NB4 (cell line): ENCODE measurements at places on chromosomes 1 and 21.
A peak's percentile ranks its signal among the peaks of the same experiment; 100 is the strongest.

DNA sequence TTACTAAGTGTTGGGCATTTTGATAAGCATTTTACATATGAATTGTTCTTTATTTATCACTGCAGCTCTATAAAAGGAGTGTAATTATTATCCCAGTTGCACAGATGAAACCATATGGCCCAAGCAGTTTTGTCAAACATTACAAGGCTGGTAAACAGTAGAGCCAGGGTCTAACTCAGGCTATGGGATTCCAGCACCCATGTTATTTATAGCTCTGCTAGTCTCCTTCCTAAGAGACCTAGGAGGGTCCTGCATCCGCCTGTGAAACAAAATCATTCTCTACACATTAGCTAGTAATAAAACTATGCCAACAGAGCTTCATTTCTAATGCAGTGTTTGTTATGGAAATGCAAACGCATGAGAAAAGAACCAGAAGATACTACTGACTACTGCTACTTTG, 58.6 kb downstream of the IL23R start:
- no peak for DNase-seq

GRCh38 chr1:150165622-150166612, 16.2 kb downstream of the PLEKHO1 start:
- peak; percentile 67 for DNase-seq

GRCh38 chr21:19683492-19683891, 1279.9 kb upstream of the TMPRSS15 start:
- DNase-seq = no peak

DNA sequence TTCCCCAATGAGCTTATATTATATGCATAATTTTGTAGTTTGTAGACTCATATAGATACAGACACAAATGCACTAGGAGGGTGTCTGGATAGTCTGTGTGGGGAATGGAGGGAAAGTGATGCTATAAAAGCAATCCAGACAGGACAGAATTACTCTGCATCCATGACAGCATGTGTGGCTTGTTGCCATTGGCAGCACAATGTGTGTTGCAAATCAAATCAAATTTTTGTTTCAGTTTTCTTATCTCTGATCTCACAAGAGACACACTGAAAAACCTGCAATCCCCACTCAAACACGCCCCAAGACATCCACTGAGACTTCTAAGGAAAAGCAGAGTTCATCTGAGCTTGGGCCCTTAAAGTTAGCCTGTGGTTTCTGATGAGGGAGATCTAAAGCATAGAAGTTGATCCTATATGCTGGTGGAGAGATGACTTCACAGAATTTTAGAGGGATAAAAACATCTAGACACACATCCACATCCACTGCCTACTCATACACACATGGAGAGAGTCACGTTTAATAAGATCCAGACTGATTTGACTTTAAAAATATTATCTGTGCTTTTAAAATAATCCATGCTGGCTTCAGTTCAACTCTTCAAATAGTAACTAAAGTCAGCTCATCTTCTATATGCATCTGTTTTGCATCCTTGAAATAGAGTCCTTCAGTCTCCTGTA, 313.0 kb upstream of the PLXNA2 start:
- DNase-seq = no peak

DNA sequence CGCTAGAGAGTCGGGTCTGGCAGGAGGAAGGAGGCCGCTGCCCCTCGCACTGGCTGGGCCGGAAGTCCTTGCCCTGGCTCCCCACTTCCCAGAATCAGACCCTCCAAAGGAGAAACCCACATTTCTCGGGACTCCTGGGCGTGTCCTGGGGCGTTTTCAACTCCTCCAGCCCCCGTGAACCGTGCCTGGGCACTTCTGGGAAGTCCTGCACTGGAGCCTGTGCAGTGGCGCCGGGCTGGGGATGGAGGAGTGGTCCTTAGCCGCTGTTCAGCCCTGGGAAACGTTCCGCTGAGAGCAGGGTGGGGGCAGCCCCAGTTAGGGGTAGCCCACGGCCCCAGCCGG, 3.0 kb downstream of the IGSF21 start:
- no peak for DNase-seq

GRCh38 chr1:100443811-100444571, 91.7 kb downstream of the CDC14A start:
- DNase-seq = no peak

GRCh38 chr1:233897325-233898162, 6.9 kb upstream of the SLC35F3 start:
- no peak for DNase-seq

- DNase-seq = no peak
These were observed 29.6 kb downstream of the TSNAX start for GRCh38 chr1:231557898-231558707.

DNA sequence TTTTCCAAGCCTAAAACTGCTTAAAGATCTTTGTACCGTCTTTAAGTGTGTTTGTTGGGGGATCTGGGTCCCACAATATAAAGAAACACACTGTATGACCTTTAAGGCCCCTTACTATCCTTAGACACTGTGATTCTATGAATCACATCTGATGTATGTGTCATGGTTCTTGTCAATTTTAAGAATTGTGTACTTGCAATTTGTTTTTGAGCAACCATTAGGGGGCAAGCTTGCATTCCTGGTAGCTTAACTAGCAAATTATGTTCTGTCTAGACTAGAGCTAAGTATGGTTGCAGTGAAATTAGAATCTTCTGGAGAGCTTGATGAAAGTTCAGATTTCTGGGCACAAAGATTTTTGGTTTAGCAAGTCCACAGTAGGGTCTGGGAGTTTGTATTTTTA, 219.5 kb downstream of the TPR start:
- peak; percentile 40 for DNase-seq

GRCh38 chr1:17156108-17156507, 36.9 kb upstream of the PADI2 start:
- DNase-seq = peak; percentile 34

GRCh38 chr1:229657993-229658755, 32.1 kb downstream of the URB2 start:
- DNase-seq = no peak

DNA sequence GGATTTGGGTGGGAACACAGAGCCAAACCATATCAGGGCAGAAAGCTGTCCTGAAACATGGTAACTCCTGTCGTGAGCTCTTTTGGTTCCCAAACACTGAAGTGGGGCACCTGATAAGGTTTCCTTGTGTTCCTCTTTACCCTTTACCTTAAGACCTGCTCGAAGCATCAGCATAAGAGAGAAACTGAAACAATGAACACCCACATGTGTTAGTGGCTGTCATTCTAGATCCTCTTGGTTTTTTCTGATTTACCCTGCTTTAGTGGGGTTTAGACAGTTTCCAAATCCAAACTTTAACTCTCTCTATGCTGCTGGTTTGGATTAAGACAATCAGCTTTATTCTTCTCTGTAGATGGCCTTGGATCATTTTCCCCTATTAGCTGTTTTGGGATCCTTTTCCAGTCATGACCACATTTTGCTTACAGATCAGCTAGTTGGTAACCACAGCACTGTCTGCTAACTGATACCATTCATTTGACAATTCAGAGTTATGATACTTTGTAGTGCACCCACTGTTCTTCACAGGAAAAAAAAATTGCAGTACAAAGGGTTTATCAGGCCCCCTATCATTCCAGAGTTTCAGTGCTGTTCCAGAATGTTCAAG, 975 bp upstream of the MNDA start:
- DNase-seq = no peak

GRCh38 chr1:206700445-206701036, 15.8 kb downstream of the MAPKAPK2 start:
- no peak for DNase-seq

DNA sequence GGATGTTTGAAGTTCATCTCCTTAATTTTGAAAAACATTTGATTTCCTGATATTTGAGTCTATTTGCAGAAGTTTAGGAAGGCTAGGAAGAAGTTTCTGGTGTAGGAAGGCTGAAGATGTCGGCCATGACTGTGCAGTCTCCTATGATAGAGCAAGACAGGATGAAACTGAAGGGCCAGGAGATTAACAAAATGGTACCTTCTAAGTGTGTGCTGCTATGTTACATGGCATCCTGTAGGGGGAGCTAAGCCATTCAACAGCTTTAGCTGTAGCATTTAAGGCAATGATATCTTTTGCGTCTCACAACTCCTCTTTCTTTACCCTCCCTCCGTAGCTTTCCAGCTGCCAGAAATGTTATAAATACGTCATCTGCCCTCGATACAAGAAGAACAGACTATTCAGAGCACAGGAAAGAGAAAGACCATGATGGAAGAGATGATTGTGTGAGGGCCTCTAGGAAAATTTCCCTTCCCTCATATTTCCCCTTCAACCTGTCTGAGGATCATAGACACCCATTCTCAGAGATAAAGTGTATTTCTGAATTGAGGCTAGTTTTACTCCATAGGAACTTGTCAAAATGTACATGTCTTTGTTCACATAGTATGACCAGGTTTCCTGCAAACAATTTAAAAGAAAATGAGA, 61.1 kb downstream of the XCL1 start:
- peak; percentile 61 for DNase-seq

DNA sequence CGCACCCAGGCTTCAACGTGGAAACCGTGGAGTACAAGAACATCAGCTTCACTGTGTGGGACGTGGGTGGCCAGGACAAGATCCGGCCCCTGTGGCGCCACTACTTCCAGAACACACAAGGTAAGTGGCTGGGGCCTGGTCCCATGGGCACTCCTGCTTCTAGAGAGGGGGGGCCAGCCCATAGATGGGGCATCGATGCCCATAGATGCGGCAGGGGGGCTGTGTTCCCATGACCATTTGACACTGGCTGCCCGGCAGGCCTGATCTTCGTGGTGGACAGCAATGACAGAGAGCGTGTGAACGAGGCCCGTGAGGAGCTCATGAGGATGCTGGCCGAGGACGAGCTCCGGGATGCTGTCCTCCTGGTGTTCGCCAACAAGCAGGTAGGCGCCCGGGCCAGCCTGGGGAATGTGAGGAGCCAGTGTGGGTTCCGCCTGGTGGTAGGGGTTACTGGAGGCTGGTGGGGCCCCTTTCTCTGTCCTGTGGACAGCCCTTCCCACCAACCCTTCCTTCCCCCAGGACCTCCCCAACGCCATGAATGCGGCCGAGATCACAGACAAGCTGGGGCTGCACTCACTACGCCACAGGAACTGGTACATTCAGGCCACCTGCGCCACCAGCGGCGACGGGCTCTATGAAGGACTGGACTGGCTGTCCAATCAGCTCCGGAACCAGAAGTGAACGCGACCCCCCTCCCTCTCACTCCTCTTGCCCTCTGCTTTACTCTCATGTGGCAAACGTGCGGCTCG, 5.6 kb downstream of the C1orf35 start:
- DNase-seq = peak; percentile 4

DNA sequence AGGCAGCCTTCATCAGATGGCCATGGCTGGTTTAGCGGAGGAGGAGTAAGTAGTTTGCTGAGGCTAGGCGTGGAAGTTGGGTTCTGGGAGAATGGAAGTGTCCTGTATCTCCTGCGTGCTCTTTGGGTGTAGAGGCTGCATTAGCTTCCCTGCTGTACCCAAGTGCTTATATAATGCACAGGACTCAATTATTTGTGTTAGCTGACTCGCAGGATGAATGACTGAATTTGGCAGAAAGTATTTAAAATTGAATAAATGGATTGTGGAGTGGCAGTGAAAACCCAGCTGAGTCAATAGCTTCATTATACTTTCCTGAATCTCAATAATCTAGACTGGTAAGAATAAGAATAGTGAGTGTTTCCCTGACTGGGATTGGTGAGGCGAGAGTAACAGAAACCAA, 13.8 kb downstream of the DNTTIP2 start:
- no peak for DNase-seq

- DNase-seq = no peak
These were observed 608.3 kb upstream of the ZP4 start for GRCh38 chr1:238499021-238499420.

- peak; percentile 36 for DNase-seq
These were observed 335.9 kb upstream of the DPYD start for GRCh38 chr1:98256700-98257099.

DNA sequence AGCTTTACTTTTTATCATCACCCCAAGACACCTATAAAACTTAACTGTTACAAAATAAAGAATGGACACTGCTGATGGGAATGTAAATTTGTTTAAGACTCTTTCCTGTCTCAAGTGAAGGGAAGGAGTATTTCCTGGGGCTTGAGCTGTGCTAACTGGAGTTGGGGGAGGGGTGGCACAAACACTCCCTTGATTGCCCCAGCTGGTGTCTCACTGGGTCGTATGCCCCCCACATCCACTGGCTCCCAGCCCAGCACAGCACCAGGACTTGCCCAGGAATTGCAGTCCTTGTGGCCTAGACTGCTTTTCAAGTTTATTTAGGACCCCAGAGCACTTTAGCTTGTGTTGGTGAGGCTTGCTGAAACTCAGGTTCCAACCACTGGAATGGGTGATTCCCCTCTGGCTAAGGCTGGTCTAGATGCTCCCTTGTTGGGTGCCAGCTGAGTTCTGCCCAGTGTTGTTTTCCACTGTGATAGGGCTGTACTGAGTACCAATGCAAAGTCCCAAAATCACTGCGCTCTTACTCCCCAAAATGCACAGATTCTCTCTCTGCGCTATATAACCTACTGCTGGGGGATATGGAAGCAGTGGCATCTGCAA, 49.1 kb upstream of the DR1 start:
- DNase-seq = no peak

- DNase-seq = no peak
These were observed 358.6 kb downstream of the USH2A start for GRCh38 chr1:216064643-216065042.

- no peak for DNase-seq
These were observed 88.3 kb downstream of the SCMH1 start for GRCh38 chr1:41153750-41154274.

DNA sequence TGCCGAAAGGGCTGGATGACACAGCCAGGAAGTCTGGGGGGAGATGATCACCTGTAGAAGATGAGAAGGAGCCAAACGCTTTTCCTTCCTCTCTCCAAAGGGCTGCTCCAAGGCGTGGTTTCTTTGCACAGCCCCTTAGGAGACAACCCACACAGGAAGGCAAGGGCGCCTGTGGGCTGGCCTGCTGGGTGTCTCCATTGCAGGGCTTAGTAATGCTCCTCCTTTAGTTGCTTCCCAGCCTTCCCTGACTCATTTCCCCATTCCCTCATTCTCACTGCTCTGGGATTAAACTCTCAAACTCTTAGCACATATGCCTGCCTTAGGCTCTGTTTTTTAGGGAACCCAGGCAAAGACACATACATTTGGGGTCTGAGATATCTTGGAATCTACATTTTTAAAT, 1.7 kb upstream of the CLCA1 start:
- DNase-seq = no peak

DNA sequence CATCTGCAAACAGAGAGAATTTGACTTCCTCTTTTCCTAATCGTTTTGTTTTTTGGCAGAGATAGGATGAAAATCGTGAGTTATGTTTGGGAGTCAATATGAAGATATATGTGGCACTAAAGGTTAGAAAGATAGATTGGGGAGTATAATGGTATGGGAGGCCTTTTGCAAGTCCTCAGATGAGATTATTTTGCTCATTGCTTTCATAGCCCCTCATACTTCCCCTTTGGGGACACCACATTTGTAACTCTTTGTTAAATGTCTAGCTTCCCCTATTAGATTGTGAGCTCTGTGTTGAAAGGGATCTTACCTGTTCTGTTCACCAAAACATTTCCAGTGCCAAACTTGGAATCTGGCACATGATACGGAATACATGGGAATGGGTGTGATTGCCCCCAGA, 30.2 kb downstream of the RAVER2 start:
- peak; percentile 4 for DNase-seq

DNA sequence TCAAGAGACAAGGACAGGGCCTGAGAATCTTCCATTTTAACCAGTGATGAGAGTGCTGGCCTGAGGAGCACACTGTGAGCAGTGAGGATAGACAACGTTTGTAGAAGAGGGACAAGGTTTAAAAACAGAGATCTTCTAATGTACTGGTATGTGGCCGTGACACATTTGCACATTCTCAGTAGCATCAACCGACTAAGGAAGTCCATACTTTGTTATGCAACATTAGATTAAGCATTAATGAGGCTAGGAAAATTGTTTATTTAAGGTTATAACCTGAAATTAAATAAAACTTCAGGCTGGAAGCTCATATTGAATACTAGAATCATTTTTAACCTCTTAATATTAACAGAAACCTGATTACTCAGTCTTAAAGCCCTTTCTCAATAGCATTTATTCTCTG, 99.0 kb downstream of the SLC45A1 start:
- DNase-seq = no peak
